ENCODE measurements at places on chromosomes 5 and 9. TPM values are rescaled to one million over a fixed set of nuclear protein-coding genes. Genes with fewer than 3 reads are reported as not detected.

Gene GM2A
- total RNA-seq = 30.9 TPM

Gene PCDHB14
- 2.0 TPM for total RNA-seq

Gene GMCL2
- not detected for total RNA-seq

Gene WDR38
- not detected for total RNA-seq

Gene FGF1
- total RNA-seq = 0.31 TPM

Gene IL3
- total RNA-seq = not detected

Gene GZMA
- total RNA-seq = 9.0 TPM

Gene FST
- 2.8 TPM for total RNA-seq

Gene CBY3
- total RNA-seq = not detected
